ENCODE measurements at places on chromosomes 6 and 20. TPM values are rescaled to one million over a fixed set of nuclear protein-coding genes. Genes with fewer than 3 reads are reported as not detected.

DNA sequence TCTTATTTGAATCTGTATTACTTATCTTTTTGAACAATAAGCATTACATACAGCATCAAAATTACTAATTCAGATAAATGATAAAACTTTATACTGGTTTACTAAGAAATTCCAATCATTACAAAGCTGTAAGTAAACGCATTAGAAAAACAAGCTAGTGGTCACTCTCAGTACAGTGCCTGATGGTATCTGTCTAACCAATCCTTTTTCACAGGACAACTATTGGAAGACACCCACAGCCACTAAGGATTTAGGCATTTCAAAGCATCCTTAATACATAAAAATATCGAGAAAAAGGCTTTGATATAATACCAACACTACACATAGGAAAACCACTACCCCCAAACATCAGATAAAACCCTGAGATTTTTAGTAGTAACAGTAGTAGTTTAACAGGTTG lies 2.6 kb downstream of the CD164 start:
- no peak for DNase-seq

- DNase-seq = no peak
These were observed 22.7 kb upstream of the MLN start for GRCh38 chr6:33826537-33826936.

ZBTB46 gene
- total RNA-seq = 20.9 TPM

KIF13A gene
- total RNA-seq = 51.2 TPM

SLC35F1 gene
- total RNA-seq = not detected

SNAP25 gene
- total RNA-seq = 0.64 TPM

- DNase-seq = no peak
These were observed 592.7 kb upstream of the POU3F2 start for GRCh38 chr6:98241630-98242029.

C6orf15 gene
- total RNA-seq = 1.2 TPM

DNA sequence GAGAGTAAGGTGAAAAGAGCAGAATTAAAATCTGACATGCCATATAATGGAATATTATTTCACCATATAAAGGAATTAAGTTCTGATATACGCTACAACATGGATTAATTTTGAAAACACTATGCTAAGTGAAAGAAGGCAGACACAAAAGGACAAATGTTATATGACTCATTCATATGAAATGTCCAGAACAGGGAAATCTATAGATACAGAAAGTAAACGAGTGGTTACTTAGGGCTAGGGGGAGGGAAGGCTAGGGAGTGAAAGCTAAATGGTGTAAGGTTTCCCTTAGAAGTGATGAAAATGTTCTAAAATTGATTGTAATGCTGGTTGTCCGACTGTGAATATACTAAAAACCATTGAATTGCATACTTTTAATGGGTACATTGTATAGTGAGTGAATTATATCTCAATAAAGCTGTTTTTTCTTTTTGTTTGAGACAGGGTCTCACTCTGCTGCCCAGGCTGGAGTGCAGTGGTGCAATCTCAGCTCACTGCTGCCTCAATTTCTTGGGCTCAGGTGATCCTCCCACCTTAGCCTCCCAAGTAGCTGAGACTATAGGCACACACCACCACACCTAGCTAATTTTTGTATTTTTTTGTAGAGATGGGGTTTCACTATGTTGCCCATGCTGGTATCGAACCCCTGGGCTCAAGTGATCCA lies 8.2 kb downstream of the PRPH2 start:
- no peak for DNase-seq

GRCh38 chr6:93343476-93343875 lies 75.9 kb downstream of the EPHA7 start:
- DNase-seq = no peak

SLC17A2 gene
- total RNA-seq = 0.21 TPM

LPA gene
- not detected for total RNA-seq

CST4 gene
- not detected for total RNA-seq

- DNase-seq = no peak
These were observed 53.5 kb upstream of the SLC2A12 start for GRCh38 chr6:134105940-134106339.

DNA sequence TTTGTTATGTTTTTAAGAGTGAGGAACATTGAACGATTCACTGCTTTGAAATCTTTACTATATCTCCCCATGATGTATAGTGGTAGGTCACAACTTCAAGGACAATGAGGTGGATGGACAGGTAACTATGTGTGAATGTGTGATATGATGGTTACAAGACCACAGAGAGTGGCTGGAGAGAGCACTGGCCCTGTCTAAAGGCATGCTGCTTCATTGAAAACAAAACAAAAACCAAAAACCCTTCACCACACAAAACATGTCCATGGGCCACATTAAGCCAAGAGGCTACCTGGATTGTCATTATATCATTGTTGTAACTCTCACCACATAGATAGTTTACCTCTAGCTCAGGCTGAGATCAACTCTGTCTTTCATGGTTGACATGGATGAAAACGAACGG lies 180.6 kb upstream of the TENT5A start:
- DNase-seq = no peak

DNA sequence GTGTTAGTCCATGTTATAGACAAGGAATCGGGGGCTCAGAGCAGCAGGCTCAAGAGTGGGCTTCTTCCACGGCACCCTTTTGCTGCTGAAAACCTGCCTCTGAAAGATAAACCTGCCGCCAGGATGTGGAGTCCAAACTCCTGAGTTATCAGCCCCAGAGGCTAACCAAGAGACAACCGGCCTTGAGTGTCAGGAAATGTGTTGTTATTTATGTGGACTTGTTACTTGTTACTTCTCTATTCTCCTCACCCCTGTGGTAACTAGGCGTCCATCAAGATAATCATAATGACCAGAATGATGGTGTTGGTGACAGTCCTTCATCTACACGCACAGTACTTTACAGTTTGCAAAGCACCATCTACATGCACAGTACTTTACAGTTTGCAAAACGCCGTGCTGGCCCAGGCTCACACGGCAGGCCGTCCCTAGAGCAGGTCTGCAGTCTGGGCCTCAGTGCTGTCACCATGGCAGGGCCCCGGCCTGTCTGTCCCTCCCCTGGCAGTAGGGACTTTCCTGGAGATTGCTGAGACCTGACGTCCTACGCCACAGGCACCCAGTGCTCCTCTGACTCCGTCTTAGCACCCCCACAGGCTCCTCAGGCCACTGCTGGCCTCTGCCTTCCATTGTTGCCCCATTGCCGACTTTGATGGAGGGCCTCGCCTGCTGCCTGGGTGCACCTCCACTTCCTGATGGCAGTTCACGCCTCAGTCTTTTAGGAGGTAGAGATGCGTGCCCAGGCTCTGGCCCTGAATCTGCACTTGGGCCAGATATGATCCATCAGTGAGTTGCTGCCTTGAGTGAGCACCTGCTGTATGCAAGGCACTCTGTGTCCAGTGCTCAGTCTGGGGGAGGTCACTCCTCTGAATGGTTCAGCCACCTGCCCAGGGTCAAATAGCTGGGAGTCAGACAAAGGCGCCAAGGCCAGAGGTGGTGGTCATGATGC lies 9.1 kb upstream of the BPIFB4 start:
- DNase-seq = no peak

- no peak for DNase-seq
These were observed 98.9 kb downstream of the RNGTT start for GRCh38 chr6:88864359-88865054.

GRCh38 chr6:14365393-14365792 lies 247.8 kb downstream of the CD83 start:
- no peak for DNase-seq

- DNase-seq = no peak
These were observed 180.3 kb downstream of the C6orf118 start for GRCh38 chr6:165129086-165129485.

- DNase-seq = no peak
These were observed 79.1 kb upstream of the F13A1 start for GRCh38 chr6:6399568-6399967.

TREM1 gene
- not detected for total RNA-seq

CRISP2 gene
- total RNA-seq = not detected

DNA sequence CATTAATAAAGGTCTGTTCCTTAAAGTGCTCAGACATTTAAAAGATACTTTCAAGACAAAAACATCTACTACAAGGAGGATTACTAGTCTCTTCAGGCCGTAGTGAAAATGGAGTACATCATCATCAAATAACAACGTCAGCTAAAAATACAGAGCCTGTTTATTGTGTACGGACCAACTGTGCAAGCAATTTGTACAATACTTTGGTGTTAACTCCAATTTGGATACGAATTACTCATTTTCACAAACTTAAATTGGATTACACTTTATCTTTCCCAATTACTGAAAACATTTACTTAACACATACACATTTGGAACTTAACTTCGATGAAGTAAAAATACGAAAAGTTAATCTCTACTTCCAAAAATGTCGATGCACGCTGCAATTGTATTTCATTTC lies 802 bp downstream of the CYP39A1 start:
- DNase-seq = no peak

DNA sequence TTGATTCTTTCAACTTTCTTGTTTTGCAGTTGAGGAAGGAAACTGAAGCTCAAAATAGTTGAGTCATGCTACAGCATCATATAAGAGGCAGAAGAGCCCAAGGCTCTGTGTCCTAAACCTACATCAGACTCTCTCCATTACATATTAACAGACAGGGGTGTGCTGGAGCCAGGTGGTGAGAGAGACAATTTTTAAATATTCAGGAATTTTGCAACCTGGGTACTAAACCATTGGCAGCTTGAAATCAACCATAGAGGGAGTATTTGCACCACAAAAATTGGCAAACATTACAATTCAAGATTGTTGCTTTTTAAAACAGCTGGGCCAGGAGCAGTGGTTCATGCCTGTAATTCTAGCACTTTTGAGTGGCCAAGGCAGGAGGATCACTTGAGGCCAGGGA lies 65.8 kb upstream of the SOX4 start:
- DNase-seq = no peak

OR12D3 gene
- not detected for total RNA-seq

- DNase-seq = peak; percentile 13
These were observed 220.3 kb upstream of the LRFN2 start for GRCh38 chr6:40807484-40807883.

- DNase-seq = no peak
These were observed 229.9 kb upstream of the STXBP5 start for GRCh38 chr6:146974351-146974750.

- no peak for DNase-seq
These were observed 63.7 kb downstream of the PRR18 start for GRCh38 chr6:166244353-166245045.

- DNase-seq = no peak
These were observed 3.0 kb upstream of the RAB44 start for GRCh38 chr6:36694616-36695015.

PGC gene
- not detected for total RNA-seq

GRCh38 chr6:12208190-12208589 lies 82.0 kb upstream of the EDN1 start:
- no peak for DNase-seq

DNA sequence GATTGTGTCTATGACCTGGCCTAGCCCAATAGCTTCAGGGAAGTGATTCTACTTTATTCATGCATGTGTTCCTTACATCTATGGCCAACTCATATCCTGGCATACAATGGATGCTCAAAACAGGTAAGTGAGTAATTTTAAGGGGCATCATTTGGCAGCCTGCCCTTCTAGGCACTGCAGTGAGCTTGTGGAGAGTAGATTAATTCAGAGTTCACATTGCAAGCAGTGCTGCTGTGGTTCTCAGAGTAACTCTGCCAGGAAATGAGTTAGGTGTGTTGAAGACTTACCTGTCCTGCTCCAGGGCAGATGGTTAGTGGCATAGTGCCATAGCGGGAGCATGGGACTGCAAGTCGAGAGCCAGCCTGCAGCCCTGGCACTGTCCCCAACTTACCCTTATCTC lies 158.0 kb downstream of the SCP2D1 start:
- DNase-seq = no peak

- peak; percentile 51 for DNase-seq
These were observed 37.6 kb upstream of the CLIC5 start for GRCh38 chr6:46053039-46053933.

GRCh38 chr6:165913676-165914570 lies 250.9 kb upstream of the PDE10A start:
- no peak for DNase-seq

- peak; percentile 70 for DNase-seq
These were observed 3.9 kb downstream of the SDC4 start for GRCh38 chr20:45344168-45344860.

DNA sequence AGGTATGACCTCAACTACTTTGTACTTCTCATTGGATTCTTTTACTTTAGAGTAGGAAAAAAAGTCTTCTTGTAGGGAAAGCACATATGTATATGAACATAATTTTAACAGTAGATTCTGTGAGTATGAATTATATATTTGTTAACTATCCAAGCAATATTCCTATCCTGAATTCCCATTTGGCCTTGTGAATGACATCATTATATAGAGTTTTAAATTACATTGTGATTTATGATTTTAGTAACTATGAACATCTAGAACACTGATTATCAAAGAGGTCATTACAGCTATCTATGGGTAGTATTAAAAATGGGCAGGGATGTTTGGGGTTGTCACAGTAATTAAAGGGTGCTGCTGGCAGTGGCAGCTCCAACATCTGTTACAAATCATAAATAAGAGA lies 163.9 kb upstream of the TFAP2D start:
- DNase-seq = no peak

GRCh38 chr20:18979132-18979531 lies 165.5 kb downstream of the SCP2D1 start:
- no peak for DNase-seq

UNC5CL gene
- total RNA-seq = 2.3 TPM

SLC9A8 gene
- total RNA-seq = 9.1 TPM

GRCh38 chr6:167046861-167047495 lies 47.8 kb downstream of the CEP43 start:
- DNase-seq = no peak

DNA sequence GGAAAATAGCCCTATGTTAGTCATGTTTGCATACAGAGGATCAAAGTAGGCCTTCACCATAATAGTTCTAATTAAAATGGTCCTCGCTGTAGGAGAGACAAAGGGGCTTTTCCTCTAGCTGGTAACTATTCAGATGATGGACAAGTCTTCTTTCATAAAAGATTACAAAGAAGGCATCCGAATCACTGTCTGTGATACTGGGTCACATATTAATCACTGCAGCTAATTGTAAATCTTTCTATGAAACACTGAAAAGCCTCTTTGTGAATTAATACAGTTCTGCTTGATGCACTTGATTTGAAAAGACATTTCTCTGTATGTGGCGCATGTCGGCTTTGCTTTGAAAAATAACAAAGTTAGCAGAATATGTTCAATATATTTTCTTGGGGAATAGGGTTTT lies 520.8 kb downstream of the KIF16B start:
- no peak for DNase-seq

GRCh38 chr6:159532155-159532554 lies 160.9 kb downstream of the SOD2 start:
- DNase-seq = no peak

PRELID3B gene
- 74.2 TPM for total RNA-seq

- no peak for DNase-seq
These were observed 74.1 kb upstream of the SALL4 start for GRCh38 chr20:51876313-51876940.

- DNase-seq = no peak
These were observed 3.5 kb downstream of the CUL9 start for GRCh38 chr6:43185391-43185985.

Measured in myocyte (in vitro differentiated cells).